ENCODE measurements at places on chromosomes 12 and 14.
A peak's percentile ranks its signal among the peaks of the same experiment; 100 is the strongest.

DNA sequence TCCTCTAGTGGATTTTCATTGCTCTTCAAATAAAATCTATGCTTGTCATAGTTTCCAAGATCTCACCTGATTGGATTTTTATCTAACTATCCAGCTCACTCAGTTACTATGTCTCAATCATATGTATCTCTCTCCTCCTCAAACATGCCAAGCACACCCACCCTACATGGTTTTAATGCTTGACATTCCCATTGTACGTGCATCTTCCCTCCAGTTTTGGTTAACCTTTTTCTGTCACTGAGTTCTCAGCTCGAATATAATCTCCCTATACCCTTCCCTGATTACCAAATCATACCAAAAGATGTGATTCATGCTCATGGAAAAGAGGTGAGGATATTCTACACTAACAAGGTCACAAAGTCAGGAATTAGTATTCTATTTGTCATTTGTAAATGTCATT lies 12.0 kb upstream of the PTPRQ start:
- no peak for DNase-seq

- no peak for DNase-seq
Observed at GRCh38 chr12:47534695-47535094, 171.1 kb downstream of the RPAP3 start.

DNA sequence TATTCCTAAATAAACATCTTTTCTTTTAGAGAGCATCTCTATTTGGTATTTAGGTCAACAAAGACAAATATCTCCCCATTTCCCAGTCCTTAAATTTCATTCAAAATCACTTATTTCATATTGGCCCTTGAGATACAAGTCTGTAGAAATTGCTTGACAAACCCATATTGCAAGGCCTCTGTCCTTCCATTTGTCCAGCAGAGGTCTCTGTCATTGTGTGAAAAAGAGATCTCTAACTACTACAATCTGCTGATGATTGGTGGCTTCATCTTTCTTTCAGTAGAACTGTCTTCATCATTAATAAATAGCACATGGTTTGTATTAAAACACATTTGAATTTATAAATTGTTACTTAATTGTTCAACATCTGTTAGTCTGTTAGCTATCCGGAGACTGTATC lies 252.6 kb downstream of the ACSS3 start:
- DNase-seq = no peak

DNA sequence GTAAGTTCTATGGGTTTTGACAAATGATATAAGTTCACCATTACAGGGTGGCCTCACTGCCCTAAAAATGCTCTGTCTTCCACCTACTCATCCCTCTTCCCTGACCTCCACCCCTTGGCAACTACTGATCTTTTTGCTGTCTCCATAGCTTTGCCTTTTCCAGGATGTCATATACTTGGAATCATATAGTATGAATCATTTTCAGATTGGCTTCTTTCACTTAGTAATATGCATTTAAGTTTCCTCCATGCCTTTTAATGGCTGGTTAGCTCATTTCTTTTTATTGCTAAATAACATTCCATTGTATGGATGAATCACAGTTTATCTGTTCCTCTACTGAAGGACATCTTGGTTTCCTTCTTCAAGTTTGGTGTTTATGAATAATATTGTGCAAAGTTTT lies 14.0 kb upstream of the PEX5 start:
- DNase-seq = no peak

- DNase-seq = no peak
Observed at GRCh38 chr12:83690465-83690864, 1003.8 kb downstream of the TMTC2 start.

GRCh38 chr12:57138526-57139272 lies 8.7 kb downstream of the LRP1-AS start:
- peak; percentile 87 for DNase-seq

DNA sequence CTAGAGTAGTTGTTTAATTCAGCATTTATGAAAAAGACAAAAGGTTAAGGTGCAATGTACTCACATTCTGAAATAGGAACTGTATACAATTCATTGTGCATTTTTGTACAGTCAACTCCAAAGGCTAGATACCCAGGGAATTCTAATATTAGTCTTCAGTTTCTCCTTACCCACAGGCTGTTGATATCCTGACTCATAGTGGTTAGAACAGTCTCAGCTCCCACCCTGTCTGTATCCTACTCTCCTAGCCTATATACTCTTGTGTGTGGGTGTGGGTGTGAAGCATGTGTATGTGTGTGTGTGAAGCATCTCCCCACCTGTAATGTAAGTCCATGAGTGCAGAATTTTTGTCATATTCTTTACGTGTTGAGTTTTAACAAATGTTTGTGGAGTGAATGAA lies 229.5 kb downstream of the NAV3 start:
- DNase-seq = no peak

GRCh38 chr12:31585271-31585670 lies 5.7 kb downstream of the DENND5B start:
- DNase-seq = no peak
